ENCODE measurements at places on chromosomes 4 and X. TPM values are rescaled to one million over a fixed set of nuclear protein-coding genes. Genes with fewer than 3 reads are reported as not detected.

Gene SMIM10
- 2.1 TPM for total RNA-seq

Gene PDZD4
- 2.6 TPM for total RNA-seq

Gene REPS2
- 7.8 TPM for total RNA-seq

Gene TAF7L
- total RNA-seq = not detected

Gene GRIA3
- 5.2 TPM for total RNA-seq

Gene DIPK2B
- 10.4 TPM for total RNA-seq

Gene NUP54
- 78.8 TPM for total RNA-seq

Gene CXCL10
- 4.7 TPM for total RNA-seq

Gene PLP1
- 41.8 TPM for total RNA-seq

Gene UGT2B15
- not detected for total RNA-seq

Gene GAGE12H
- total RNA-seq = not detected

Gene MSANTD1
- total RNA-seq = 1.0 TPM

Gene STAG2
- 67.8 TPM for total RNA-seq

Gene PABPC1L2B
- not detected for total RNA-seq

Gene LRP2BP
- total RNA-seq = 4.7 TPM

Gene GYG2
- total RNA-seq = 7.8 TPM

Gene COX7B2
- total RNA-seq = not detected

Gene SPANXD
- total RNA-seq = not detected

Gene TEX13D
- total RNA-seq = not detected

Gene SLC10A4
- 2.6 TPM for total RNA-seq

Gene STATH
- total RNA-seq = not detected

Gene RAB39B
- total RNA-seq = under 0.01 TPM

Gene C4orf51
- total RNA-seq = not detected

Gene GPC3
- total RNA-seq = 306 TPM

Gene TBC1D1
- total RNA-seq = 54.3 TPM

Gene COL4A5
- 17.2 TPM for total RNA-seq

Gene PNMA6F
- total RNA-seq = not detected

Gene CLDN34
- total RNA-seq = not detected

Gene SPATA4
- 0.52 TPM for total RNA-seq

Gene ARX
- total RNA-seq = 0.52 TPM

Gene SERPINA7
- total RNA-seq = not detected

Gene AFM
- total RNA-seq = not detected

Gene HNRNPH2
- total RNA-seq = 53.2 TPM

Gene CABS1
- not detected for total RNA-seq

Gene MSX1
- 1.6 TPM for total RNA-seq

Gene CXXC4
- 1.0 TPM for total RNA-seq

Gene AR
- 7.8 TPM for total RNA-seq

Gene ASB12
- total RNA-seq = 8.4 TPM

Gene DUSP9
- total RNA-seq = not detected

Gene FAM47A
- total RNA-seq = not detected

Gene MAGEA8
- total RNA-seq = not detected

Gene PLAC8
- total RNA-seq = 11.0 TPM

Gene CT47B1
- not detected for total RNA-seq

Gene ZGRF1
- total RNA-seq = 13.0 TPM

Gene TRO
- 52.2 TPM for total RNA-seq

Gene TMSB4X
- 1,543 TPM for total RNA-seq

Gene ZFP42
- not detected for total RNA-seq

Gene ARHGAP4
- total RNA-seq = 25.1 TPM

Gene UCP1
- total RNA-seq = 1.0 TPM

Gene RASL11B
- total RNA-seq = 6.3 TPM

Gene ODAPH
- not detected for total RNA-seq

Gene IGFBP7
- 66.8 TPM for total RNA-seq

Gene PAGE1
- total RNA-seq = not detected

Gene BMP3
- total RNA-seq = 1.6 TPM
